ENCODE measurements at places on chromosomes 11 and 22.

GRCh38 chr11:115418626-115419025, 85.6 kb downstream of the CADM1 start:
- no peak for DNase-seq

DNA sequence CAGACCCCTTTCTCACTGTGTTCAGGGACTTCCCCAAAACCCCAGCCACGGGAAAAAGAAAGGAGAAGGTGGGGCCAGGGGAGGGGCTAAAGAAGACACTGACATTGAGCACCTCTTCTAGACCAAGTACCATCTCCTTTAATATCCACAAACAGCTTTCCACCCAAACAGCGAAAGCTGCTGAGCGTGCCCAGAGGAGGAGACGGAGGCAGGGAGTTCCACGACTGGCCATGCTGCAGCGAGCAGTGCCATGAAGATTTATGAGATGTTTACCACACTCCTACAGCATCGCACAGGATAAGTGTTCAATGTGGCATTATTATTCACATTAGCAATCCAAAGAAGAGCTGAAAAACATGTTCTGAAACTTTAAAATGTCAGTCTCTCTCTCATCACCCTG, 127.4 kb downstream of the LARGE1 start:
- DNase-seq = no peak

- DNase-seq = no peak
These were observed 13.9 kb upstream of the GAL start for GRCh38 chr11:68670208-68670992.

DNA sequence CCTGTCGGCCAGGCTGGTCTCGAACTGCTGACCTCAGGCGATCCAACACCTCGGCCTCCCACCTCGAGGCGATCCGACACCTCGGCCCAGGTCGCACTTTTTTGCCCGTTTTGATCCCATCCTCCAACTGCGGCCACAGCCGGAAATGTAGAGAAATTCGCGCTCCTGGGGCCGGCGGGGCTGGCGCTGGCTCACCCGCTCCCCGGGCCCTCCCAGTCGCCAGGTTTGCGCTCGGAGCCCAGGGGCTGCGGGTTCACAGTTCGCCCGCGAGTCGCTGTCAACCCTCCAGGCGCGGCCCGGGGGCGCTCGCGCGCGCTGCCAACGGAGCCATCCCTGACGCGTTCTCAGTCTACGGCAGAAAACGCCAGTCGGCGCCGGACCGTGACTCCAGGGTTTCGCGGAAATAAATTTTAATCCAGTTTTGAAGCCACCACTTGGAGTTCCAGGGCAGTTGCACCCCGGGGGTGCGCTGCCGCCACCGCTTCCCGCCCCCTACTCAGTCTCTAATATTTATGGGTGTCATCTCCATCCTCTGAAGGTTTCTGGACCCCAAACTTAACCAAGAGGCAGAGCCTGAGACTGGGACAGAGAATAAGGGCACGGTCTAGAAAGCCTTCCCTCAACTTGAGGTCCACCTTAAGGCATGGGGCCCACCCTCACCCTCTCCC, 1.5 kb upstream of the KLHDC7B start:
- DNase-seq = peak; percentile 74

GRCh38 chr11:89381094-89381493, 110.1 kb downstream of the NOX4 start:
- DNase-seq = no peak

DNA sequence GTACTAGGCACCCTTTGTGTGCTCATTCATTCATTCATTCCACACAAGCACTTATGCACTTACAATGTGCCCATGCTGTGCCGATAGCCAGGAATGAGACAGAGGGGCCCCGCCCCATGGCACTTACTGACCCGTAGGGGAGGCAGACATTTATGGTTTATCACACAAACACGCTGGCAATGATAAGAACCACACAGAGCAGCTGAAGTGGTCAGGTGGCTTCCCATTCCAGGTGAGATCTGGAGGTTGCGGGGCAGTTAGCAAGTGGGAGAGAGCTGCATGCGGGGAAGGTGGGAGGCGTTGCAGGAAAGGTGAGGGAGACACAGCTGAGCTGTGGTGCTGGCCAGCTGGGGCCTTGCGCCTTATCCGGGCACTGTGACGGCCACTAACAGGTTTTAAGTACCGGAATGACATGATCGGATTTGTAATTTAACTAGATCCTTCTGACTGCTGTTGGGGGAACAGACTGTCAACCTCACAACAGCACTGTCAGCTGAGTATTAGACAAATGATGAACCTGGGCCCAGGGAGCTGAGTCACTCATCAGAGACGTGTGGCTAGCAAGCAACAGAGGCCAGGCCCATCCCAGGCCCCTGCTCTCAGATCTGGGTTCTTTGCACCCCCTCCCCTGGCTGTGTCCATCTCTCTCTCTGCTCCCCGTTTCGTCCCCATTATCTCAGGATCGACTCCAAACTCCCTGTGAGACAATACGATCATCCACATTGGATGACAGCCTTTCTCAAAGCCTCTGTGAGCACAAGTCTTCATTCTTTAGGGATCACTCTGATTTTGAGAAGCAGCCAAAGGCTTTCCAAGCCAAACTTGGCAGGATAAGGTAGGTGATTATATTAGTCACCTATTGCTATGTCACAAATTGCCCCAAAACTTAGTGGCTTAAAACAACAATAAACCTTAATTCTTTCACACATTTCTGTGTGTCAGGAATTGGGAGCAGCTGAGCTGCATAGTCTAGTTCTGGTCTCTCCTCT, 28.4 kb downstream of the RASD2 start:
- no peak for DNase-seq

DNA sequence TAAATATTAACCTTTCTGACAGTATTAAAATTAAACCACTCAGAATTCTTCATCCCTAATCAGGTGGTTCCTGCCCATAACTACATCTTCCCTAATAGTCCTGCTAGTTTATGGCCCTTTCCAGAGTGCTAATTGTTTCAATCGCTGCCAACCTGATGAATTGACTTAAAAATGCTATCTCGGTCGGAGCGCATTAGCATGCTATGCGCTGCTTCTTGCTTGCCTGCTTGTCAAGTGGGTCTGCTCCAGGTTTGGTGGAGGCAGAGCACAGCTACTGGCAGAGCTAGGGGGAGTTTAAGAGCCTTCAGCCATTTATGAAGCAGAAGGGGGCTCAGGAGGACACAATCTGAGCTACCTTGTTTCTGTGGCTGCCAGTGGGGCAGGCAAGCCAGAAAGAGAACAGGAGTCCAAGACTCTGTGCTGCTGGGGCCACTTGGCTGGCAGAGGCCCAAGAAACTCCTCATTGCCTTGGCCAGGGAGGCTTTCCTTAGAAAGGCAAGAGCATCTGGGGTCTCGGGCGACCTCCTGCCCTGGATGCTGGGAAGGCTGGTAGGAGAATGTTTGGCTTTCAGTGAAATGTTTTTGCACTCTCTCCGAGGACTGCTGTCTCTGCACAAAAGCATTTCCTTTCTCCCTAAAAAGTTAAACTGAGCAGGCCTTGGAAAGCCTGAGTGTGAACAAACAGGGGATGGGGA, 62.1 kb upstream of the PHOX2A start:
- no peak for DNase-seq

DNA sequence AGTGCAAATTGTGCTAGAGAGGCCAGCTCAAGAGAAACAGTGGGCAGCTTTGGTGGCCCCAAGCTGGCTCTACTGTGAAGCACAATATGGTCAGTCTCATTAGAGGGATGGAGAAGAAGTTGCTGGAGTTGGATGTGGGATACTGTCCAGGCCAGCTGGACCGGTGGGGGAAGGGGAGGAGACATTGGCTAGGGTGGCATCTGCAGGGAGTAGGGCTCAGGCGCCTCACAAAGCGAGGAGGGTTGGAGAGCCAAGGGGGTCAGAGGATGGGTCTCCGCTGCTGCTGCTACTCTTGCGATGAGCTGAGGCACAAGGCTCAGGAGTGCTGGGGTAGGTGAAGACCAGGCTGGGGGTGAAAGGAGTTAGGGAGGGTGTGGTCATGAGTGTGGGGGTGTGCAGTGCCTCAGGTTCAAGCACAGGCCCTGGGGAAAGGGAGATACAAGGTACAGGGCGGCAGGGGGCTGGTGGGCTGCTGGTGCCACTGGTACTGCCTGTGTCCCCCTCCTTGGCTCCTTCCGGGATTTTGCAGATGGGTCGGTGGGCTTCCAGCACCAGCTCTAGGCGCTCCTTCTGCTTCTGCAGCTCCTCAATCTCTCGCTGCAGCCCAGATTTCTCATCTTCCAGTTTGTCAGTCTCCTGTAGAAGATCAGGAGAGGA, 2.3 kb downstream of the CCDC85B start:
- DNase-seq = no peak

GRCh38 chr22:17842386-17842785, 68.1 kb upstream of the BID start:
- DNase-seq = no peak

DNA sequence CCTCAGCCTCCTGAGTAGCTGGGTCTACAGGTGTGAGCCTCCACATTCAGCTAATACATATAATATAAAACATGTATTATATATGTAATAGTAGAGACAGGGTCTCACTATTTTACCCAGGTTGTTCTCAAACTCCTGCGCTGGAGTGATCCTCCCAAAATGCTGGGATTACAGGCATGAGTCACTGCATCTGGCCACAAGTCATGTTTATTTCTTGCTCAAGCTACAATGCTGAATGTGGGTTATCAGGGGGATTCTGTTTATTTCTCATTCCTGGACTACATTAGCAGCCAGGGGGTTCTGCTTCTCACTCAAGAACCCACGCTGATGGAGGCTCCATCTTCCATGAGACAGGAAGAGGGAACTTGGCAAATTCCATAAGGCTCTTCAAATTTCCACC, 24.8 kb downstream of the FOLR3 start:
- DNase-seq = no peak

GRCh38 chr11:17498058-17498457, 21.4 kb upstream of the ABCC8 start:
- DNase-seq = no peak

DNA sequence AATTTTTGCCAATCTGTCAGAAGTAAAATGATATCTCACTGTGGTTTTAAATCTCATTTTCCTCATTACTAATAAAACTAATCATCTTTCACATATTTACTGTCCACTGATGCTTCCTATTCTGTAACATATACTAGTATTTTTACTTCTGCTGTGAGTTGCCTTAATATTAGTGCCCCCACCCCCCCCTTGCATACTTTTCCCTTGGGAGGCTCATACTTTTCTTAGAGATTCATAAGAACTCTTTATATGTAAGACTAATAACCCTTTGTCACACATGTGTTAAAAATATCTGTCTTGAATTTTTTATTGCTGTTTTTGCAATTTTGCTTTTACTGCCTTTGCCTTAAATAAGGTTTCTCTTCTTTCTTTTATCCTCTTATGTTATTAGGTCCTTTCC, 87.2 kb downstream of the PHF21A start:
- no peak for DNase-seq

DNA sequence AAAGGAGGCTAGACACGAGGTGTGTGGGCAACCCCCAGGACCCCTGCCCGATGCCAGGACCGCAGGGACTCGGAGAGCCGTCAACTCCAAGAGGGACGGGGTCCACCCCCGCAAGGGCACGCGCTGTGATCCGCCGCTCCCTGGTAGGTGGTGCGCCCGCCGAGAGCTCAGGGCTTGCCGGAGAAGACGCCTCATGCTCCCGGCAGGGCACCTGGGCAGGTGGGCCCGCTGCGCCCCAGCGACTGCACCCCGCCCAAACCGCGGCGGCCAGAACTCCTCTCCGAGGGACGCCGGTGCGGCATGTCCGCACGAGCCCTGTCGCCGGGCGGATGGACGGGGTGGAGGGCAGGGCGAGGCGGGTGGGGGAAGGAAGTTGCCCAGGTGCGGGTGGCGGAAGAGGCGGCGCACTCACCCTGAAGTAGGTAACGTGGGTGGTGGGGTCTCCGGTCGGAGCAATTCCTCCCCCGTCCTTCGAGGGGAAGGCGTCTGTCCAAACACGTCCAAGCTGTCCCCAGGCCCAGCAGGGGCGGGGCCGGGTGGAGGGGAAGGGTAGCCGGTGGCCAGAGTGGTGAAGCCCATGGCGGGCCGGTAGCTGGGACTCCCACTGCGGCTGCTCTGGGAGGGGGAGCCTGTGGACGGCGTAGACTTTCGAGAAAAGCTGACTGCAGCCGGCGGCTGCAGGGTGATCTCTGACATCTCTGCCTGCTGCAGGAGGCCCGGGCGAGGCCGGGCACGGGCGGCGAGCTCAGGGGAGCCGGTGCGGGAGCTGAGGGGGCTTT, 37.2 kb downstream of the IGSF9B start:
- DNase-seq = no peak

GRCh38 chr11:70270104-70270876, at the start of gene PPFIA1:
PPFIA1 (plus strand) TSS chr11:70270690; CDS start chr11:70272173, 1,483 bp downstream.
- DNase-seq = peak; percentile 92

DNA sequence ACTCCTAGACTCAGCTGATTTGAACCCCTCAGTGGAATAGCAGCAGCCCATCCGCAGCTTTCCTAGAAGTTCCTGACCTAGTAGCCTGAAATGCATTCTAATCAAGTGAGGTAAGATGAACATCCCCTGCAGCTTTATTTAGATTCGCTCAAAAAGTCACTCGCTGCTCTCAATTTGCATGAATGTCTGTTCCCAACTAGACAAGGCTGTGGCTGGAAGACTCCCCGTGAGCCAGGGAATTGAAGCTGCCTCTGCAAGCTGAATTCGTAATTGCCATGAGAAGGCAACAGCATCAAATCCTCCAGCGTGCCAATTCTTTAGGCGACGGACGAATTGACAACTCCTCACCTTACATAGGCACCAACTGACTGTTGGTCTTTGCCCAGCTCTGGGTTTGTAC, 17.1 kb upstream of the SCN3B start:
- DNase-seq = no peak

DNA sequence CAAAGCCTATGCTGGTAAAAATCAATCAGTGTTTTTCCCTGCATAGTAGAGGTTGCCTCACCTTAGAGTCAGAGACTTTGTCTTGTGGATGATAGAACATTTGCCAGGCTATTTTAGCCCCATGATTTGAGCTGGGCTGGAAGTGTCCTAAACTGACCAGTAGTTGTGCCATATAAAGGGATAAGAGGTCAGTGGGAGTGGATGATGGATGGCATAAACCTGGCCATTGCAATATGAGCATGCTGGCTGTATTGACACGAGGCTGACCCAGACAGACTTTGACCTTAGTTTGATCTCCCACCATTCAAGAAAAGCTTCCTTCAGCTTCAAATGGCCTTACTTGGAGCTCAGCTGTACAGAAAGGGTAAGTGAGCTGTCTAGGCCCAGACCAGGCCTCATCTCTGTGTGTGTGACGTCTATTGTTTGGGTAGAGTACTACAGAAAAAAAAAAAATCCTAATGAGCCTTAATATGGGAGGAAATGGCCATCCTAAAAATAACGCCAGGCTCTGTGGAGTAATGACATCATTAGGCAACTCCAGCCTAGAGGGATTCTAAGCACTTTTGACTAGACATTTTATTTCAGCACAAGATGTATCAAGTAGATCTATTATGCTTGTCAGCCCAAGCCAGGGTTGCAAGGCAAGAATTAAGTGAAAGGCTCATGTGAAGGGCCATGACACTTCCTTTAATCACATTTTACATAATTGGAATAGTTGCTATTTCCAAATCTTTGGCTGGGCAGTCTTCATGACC, 51.3 kb upstream of the CADM1 start:
- no peak for DNase-seq

DNA sequence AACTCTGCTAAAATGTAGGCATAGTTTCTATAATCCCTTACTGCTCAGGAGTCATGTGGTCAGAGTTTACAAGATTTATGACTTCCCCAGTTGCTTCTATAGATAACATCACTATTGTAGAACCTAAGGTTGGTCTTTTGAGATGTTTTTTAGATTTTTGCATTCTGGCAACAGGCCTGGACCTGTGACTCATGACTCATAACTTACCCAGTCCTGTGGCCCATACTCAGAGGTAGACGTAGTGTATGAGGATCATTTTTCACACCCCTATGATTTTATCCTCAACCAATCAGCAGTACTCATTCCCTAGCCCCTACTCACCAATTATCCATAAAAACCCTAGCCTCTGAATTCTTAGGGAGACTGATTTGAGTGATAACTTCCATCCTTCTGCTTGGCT, 384.4 kb upstream of the DDI1 start:
- no peak for DNase-seq

- DNase-seq = no peak
These were observed 59.5 kb downstream of the CDKN1C start for GRCh38 chr11:2825889-2826678.
